ENCODE measurements at places on chromosomes 5 and 9.

GRCh38 chr9:4489919-4490704 is at the start of gene SLC1A1:
SLC1A1 (plus strand) TSS chr9:4490468; CDS start chr9:4490680, 212 bp downstream.
- peak; percentile 42 for DNase-seq

DNA sequence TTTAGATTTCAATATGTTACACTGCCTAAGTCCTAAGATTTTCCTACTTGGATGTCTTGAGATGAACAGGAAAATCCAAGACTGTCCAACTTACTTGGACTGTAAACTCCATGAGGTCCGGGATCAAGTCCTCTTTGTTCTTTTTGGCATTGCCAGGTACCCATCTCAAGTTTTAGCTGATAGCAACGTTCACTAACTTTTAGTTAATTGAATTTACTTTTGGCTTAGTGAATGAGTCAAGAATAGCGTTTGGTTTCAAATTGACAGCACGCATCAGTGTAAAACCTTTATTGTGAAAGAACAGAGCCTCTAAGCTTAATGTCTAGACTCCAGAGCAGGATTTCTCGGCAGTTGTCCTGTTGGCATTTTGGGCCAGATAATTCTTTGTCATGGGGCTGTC is 37.2 kb downstream of the ALDH1A1 start:
- DNase-seq: no peak

DNA sequence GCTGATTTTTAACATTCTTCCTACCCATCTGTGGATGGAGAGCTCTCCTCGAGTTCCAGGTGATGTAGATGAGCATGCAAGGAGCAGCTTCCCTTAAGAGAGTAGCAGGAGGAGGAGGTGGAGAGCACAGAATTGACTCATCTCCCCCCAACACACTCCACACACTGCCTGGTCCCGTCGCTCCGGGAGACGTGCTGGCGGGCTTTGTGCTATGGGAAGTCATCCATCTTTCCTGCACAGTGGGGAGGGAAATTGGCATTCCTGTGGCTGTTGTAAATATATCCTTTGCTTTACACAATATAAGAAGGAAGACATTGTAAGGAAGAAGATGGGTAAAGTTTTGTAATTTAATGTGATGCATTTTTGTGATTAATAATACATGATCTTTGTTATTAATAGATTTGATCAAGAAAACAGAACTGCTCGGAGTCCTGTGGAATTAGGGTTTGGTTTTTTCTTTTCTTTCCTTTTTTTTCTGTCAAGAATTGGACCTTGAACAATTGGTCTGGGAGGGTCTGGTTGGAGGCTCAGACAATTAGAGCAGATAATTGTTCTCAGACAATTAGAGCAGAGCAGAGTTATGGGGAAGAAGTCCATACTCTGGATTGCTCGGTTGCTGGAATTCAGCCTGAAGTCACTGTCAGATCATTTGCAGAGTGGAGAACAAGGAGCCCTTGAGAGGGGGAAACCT is 297.8 kb downstream of the GADD45G start:
- DNase-seq: no peak

GRCh38 chr9:108643731-108644510 is 211.9 kb downstream of the ACTL7B start:
- no peak for DNase-seq

DNA sequence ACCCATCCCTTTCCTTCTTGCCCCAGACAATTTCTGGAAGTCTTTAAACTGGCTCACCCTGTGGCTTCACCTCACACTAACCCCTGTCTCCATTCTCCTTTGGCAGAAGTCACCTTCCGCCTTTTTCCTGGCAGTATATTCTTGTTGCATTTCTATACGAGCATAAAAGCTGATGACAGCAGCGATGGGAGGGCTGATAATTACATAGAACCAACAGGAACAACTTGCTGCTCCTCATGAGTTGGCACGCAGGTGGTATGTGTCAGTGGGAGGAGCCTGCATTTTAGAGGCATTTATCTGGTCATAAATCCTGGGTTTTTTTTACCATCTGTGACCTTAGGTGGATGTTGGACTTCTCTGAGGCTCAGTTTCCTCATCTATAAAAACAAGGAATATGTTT is 61.4 kb upstream of the CKMT2 start:
- no peak for DNase-seq

- DNase-seq: no peak
Observed at GRCh38 chr5:128053291-128053954, 30.1 kb upstream of the SLC12A2 start.

- no peak for DNase-seq
Observed at GRCh38 chr9:137172901-137173795, 1.3 kb upstream of the TMEM210 start.

DNA sequence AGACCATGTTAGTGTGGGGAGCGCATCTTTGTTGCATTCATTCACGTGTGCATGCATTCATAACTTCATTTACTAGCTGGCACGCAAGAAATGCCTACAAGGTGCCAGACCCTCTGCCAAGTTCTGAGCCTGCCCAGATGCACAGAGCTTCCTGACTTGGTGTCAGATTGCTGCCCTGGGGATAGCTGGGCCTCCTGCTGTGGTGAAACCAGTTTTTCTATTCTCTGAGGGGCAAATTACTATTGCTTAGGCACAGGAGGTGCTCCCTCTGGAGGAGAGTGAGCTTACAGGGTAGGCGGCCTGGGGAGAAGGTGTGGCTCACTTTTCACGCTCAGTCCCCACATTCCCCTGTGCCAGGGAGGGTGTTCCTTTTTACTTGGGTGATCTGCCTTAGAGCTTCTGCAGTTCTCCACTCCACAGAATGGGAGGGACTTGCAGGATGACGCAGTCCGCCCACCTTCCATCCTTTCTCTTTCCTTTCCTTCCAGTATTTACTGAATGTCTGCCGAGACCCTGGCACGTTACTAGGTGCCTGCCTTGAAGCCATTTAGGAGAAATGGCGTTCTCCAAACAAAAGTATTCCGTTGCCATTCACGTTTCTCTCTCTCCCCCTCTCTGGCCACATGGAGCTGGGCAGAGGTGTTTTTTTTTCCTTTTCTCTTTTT is 27.9 kb upstream of the CTNNA1 start:
- peak; percentile 84 for DNase-seq

GRCh38 chr5:1383344-1383743 is 38.4 kb upstream of the CLPTM1L start:
- DNase-seq: no peak

- DNase-seq: no peak
Observed at GRCh38 chr9:79489261-79490000, 82.3 kb upstream of the TLE4 start.

GRCh38 chr5:55701462-55702103 is 10.5 kb downstream of the SLC38A9 start:
- DNase-seq: no peak

GRCh38 chr5:3010953-3011763 is 259.7 kb upstream of the IRX2 start:
- DNase-seq: no peak

DNA sequence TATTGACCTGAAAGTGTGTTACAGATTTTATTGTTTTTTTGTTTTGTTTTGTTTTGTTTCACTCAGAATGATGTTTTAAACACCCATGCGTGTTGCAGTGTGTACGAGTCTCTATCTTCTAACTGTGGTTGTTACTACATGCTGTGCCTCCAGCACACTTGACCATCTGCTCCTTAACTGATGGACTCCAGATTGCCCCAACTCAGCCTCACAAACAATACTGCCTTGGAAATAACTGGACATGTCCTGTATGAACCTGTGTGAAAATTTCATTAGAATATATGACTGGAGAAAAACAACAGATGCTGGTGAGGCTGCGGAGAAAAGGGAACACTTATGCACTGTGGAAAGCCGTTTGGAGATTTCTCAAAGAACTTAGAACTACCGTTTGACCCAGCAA is 68.7 kb upstream of the HAND1 start:
- DNase-seq: no peak

GRCh38 chr5:150189728-150190502 is at the start of gene SLC6A7:
SLC6A7 (plus strand) TSS chr5:150190062; CDS start chr5:150190328, 266 bp downstream.
- no peak for DNase-seq

DNA sequence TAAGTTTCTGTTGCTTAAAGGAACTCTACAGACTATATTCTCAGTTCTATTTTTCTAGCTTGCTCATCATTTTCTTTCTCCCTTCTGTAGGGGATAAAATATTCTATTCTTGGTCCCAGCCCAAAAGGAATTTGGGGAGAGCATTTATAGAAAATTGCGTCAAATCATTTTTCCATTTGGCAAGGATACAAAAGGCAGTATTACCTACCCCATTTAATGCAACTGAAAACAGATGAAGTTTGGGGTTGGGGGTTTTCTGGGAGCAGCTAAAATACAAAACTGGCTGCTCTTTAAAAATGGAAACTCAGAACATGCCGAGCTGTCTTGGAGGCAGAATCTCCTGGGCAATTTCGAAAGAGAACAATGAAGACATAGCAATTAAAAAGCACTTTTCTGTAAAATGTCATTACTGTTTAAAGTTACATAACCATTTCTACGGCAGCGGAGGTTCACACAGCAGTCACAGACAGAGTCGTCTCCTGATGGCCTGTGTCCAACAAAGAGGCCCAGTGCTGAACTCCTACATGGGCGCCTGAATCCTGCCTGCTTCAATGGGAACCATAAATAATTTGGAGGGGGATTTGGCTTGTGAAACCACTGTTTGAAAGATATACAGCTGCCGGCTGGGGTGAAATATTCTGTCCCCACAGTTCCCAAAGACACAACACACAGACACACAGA is 152.4 kb downstream of the BRINP1 start:
- DNase-seq: no peak

DNA sequence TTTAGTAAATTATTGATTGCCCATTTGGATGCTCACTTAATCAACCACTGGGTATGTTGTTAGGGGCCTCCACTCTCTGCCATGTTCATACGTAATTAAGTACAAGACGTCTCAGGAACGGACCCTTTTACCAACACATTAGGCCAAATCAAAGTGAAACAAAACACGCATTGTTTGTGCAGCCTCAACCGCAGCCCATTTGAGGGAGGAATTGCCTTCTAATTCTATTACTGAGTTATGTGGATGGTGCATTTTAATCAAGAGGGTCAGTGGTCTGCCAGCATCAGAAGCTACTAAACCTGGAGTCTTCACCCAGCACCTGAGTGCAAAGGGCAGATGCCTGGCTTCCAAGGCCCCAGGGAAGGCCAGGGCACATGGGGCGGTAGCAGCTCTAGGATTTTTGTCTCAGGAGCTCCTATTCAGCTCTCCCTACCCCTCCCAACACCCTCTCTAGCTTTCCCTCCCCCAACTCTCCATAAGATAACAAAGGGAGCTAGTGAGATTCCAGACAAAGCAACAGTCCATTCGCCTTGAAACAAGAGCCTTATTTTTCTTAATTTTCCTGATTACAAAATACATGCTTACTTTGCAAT is 7.9 kb upstream of the MED27 start:
- DNase-seq: no peak

Data from iPS DF 19.7 (cell line).